ENCODE measurements at places on chromosomes 2 and 18.

DNA sequence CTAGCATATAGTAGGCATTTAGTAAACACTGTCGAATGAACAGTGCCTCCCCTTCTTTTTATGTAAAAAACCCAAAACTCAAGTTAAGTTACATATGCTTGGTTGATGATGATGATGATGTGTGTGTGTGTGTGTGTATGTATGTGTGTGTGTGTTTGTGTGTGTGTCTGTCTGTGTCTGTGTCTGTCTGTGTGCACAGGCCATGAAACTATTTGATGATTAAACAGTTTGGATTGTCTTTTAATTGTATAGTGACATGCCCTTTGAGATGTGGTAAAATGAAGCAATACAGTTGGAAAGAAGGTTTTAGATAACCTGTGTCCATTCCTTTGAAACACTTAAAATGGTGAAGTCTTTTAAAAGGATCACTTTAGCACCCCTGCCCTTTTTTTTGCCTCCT lies 105.6 kb downstream of the MAP4K4 start:
- no peak for DNase-seq

GRCh38 chr2:152376385-152376784 lies 41.4 kb downstream of the FMNL2 start:
- no peak for DNase-seq

- DNase-seq: no peak
Observed at GRCh38 chr2:99714349-99714748, 224.5 kb upstream of the REV1 start.

DNA sequence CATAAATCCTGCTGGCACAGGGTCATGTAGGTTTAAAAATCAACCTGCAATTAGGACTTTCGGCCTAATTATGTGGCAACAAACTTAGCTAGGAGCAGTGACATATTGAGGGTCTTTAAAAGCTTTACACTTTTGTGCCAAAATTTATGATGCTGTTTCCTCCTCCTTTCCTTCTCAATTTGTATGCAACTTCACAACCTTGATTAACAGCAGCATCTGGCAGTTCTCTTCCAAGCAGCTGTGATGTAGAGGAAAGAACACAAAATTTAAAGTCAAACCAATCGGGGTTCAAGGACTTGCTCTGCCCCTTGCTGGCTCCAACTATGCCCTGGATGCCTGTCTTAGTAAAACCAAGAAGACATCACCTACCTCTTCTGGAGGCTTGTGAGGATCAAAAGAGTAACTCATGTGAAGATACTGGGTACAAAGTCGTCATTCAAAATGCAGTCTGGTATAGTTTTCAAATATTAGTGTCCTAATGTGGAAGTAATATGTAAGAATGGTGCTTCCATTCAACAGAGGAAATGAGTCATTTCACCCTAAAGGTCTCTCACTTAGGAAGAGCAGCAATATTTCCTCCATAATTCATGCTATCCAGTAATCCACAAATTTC lies 94.7 kb downstream of the ANKRD44 start:
- DNase-seq: no peak

GRCh38 chr2:211816754-211817153 lies 721.8 kb downstream of the ERBB4 start:
- no peak for DNase-seq

GRCh38 chr18:24039671-24040070 lies 25.1 kb downstream of the TTC39C start:
- DNase-seq: no peak
